ENCODE measurements at places on chromosomes 4 and X.

DNA sequence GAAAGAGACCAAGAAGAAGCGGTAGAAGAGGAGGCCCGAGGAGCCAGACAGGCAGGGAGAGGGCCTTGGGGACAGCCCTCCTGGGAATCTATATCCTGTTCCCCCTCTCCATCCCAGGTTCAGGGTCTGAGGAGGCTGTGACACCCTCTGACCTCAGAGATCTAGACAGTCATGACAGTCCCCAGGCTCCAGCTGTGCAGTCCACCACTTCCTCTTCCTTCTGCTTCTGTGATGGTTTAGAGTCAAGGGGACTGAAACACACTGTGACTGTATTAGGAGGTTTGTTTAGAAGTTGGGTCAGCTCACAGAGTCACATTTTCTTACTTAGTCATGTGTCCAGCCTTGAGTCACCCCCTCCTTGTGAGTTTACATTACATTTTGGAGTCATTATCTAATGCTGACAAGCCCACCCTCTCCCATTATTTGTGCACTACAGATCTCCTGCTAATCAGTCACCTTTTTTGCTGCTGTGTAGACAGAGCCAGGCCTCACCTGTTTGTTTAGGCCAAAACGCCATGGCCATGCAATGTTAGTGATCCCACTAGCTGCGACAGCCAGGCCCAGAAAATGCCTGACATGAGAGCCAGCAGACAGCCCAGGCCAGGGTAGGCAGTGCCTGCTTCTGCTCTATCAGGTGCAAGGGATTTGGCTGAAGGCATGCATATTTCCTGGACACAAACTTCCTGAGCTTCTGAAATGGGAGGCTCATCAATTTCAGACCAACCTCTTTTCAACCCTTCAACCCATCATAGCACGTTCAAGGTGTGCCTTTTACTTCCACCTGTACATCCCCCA is 26.0 kb downstream of the MANBA start:
- DNase-seq: no peak

DNA sequence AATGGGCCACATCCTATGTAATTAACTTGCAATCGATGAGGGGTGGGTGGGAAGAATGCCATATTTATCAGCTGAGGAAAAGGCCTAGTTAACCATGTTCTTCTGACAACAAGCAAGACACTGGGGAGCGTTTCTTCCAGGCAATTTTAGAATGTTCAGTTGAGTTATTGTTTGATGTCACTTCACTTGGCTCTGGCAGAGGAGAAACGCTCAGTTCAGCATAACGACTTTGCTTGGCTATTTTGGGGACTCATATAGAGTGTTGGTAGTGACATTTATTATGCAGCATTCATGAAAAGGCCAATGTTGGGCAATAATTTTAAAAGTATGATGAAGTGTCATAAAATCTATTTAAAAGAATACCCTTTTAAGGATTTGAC is 648 bp downstream of the SYNPO2 start:
- no peak for DNase-seq

DNA sequence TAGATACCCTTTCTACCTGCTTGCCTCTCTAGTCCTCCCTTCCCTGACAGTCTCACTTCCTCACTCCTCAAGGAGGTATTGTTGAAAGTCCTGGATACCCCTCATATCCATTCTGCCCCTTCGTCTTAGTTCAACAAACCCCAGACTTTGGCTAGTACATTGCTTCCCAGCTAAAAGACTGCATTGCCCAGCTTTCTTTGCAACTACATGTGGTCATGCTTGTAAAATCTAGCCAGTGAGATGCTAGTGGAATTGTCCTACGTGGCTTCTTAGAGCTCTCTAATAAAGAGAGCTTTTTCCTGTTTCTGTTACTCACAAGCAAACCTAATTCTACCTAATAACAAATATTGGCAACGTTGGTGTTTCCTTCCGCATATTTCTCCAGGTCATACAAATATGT is 237.9 kb upstream of the PSAPL1 start:
- no peak for DNase-seq

- DNase-seq: no peak
Measured at GRCh38 chr4:185265942-185266341, 56.5 kb downstream of the SNX25 start.

- no peak for DNase-seq
Measured at GRCh38 chr4:123393721-123394120, 2.9 kb upstream of the SPRY1 start.

DNA sequence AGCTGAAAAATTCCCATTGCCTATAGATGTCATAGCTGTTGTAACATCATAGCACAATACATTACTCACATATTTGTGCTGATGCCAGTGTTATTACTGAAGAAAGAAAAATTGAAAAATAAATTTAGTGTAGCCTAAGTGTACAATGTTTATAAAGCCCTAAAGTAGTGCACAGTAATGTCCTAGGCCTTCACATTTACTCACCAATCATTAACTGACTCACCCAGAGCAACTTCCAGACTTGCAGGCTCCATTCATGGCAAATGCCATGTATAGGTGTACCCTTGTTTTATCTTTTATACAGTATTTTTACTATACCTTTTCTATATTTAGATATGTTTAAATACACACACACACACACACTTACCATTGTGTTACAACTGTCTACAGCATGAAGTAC is 265.4 kb upstream of the MAGEB18 start:
- DNase-seq: no peak

GRCh38 chrX:9464435-9465371 is at the start of gene TBL1X:
Gene TBL1X, plus strand, starts transcription at chrX:9465058. Its CDS starts 188,529 bp downstream, at chrX:9653587.
- DNase-seq: peak; percentile 45
